A673 (cell line): ENCODE measurements at places on chromosomes 4 and X. TPM values are rescaled to one million over a fixed set of nuclear protein-coding genes. Genes with fewer than 3 reads are reported as not detected.

Gene PHOX2B
- 0.09 and 0.13 TPM in 2 replicates for total RNA-seq

Gene SAGE1
- not detected in 2 replicates for total RNA-seq

Gene EFHC2
- total RNA-seq, result 0.11 and 0.26 TPM in 2 replicates

Gene USP51
- 0.96 and 1.4 TPM in 2 replicates for total RNA-seq
